ENCODE measurements at places on chromosomes 6 and 20.

DNA sequence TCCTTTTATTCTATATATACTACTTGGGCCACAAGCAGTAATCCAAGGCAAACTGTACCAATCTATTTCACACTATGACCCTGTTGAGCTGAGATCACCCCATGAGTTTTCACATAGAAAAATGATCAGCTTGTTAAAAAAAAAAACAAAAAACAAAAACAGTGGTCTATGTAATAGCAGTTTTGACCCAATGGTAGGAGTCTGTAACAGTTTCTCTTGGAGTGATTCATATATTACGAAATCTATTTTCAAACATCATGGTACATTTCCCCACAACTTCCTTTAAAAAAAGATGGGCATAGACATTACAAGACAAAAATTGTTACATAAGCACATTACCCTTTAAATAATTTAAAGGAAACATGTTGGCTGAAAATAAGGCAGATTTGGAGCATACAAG, 78.1 kb downstream of the PRSS35 start:
- DNase-seq: no peak

GRCh38 chr20:14470231-14470899, 133.0 kb upstream of the FLRT3 start:
- DNase-seq: no peak

DNA sequence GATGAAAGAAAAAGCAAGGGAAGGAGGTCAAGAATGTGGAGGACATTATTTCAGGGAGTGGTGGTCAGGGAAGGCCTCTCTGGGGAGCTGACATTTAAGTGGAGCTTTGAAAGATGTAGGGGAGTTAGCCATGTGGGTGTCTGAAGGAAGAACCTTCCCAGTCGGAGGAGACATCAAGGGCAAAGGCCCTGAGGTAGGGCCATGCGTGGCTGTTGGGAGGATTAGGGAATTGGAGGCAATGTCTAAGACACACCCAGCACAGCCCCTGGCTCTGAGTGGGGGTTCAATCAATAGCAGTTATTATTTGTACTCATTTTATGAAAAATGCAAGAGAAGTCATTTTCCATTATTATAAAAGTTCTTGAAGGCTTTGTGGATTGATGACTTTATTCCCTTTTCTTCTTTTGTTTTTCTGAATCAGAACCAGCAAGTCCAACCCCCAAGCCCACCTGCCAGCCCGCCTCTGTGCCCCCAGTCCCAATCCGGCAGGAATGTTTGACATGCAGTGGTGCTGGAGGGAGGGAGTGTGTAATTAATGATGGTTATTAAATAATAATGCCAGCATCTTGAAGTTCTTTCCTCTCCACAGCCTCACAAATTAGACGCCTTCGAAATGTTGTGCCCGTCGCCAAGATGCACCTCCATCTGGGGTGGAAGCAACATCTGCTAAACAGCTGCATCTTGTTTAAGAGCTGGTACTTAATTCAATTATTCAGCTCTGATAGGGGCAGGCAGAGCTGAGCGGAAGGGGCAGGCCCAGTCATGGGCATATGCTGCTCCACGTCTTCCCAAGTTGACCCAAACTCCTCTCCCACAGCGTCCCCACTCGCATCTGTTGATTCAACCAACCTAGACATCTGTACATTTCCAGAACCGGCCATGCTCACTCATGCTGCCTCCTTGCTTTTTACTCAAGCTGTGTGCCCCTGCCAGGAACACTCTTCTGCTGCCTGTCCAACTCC, 81.3 kb upstream of the SIRPA start:
- no peak for DNase-seq

DNA sequence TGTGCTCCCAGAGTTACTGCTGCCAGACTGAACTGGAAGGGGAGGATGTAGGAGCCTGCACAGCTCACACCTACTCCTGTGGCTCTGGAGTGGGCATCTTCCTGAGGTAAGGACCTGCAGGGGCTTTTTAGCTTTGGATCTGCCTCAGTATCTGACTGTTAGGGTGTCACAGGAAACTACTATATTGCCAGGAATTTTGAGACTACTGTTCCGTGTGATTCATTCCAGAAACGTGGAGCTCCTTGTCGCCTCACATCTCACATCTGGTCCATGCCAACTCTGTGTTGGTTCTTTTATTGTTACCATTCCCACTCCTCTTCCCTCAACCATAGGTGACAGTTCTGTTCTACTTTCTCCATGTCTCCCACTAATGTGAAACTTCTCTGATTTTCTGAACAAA, 34.1 kb downstream of the PRPH2 start:
- no peak for DNase-seq

DNA sequence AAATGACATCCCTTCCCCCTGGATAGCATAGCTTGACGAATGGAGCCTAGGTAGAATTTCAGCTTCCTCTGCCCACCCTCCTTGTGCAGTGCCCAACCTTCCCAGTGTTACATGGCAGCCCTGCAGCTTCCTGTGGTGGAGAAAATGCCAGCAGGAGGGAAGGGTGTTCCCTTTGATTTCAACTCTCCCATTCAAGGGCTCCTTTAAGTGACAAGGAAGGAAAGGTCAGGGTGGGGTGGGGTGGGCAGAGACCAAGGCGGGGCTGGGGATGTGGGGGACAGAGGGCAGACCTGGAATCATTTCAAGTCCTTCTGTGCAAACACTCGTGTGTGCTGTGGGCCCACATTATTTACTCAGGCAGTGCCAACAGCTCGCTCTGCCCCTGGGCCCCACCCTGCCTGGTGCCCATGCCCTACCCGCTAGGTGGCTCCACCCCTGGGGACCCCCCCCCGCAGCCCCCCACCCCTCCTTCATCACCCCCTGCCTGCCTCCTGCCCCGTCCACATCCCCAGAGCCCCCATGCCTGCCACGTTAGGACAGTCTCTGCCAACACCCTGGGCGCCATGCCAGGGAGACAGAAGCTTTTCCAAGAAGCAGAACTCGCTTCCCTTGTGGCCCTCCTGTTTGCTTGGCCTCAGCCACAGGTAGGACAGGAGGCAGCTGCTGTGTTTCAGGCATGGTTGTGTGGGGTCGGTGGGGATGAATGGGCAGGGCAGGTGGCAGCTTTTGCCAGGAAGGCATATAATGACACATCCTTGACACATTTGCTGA, 9.4 kb downstream of the SPDEF start:
- DNase-seq: no peak

GRCh38 chr20:13809373-13809772, 24.5 kb downstream of the NDUFAF5 start:
- DNase-seq: no peak

DNA sequence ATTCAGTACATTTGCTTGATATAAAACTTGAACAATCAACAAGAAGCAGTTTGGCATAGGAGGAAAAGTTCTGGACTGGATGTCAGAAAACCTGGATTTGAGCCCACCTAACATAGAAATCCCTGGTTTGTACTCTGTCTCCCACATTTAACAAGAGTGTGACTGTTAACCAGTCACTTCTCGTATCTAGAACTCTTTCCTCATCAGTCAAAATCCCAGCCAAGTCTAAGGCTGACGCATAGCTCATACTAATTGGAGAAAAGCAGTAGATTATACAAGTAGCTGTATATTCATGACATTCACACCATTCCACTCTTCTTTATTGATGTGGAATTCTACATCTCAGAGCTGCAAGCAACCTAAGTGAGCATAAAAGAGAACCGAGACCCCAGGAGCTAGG, 222.7 kb downstream of the PHACTR1 start:
- DNase-seq: no peak

DNA sequence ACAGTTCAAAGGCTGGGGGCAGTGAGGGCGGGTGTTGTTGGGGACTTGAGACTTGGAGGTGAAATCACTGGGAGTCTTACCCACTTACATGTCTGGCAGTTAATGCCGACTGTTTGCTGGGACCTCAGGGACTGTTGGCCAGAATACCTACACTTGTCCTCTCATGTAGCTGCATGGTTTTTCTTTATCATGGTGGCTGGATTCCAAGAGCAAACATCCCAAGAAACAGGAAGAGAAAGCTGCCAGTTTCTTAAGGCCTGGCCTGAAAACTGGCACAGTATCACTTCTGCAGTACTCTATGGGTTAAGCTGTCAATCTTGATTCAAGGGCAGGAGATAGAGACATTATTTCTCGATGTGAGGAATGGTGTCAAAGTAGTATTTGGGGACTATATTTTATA, 19.8 kb upstream of the C6orf62 start:
- no peak for DNase-seq

DNA sequence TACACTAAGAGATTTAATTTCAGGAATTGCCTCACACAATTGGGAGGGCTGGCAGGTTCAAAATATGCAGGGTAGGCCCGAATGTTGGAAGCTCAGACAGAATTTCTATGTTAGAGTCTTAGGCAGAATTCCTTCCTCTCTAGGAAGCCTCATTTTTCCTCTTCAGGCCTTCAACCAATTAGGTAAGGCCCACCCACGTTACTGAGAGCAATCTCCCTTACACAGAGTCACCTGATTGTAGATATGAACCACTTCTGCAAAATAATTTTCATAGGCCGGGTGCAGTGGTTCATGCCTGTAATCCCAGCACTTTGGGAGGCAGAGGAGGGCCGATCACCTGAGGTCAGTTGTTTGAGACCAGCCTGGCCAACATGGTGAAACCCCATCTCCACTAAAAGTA, 50.2 kb upstream of the HIVEP1 start:
- DNase-seq: no peak

DNA sequence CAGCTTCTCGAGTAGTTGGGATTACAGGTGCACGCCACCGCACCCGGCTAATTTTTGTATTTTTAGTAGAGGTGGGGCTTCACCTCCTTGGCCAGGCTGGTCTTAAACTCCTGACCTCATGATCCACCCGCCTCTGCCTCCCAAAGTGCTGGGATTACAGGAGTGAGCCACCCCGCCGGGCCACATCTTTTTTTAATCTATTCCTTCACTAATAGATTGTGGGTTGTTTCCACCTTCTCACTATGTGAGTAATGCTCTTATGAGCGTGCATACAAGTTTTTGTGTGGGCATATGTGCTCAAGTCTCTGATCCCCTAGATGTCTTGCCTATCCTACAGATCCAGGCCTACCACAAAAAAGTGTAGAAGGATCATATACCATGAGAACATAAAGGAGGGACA, 30.7 kb downstream of the CARMIL1 start:
- DNase-seq: no peak

DNA sequence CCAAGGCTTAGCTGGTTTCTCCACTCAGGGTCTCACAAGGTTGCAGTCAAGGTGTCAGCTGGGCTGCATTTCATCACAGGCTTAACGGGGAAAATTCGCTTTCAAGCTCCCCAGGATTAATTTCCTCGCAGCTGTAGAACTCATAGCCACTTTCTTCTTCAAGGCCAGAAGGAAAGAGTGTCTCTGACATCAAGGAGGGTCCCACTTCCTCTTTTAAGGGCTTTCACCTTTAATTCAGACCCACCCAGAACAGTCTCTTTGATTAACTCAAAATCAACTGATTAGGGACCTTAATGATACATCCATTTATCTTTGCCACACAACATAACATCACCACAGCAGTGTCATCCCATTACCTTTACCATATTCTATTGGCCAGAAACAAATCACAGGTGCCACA, 183.3 kb upstream of the ARID1B start:
- DNase-seq: no peak

DNA sequence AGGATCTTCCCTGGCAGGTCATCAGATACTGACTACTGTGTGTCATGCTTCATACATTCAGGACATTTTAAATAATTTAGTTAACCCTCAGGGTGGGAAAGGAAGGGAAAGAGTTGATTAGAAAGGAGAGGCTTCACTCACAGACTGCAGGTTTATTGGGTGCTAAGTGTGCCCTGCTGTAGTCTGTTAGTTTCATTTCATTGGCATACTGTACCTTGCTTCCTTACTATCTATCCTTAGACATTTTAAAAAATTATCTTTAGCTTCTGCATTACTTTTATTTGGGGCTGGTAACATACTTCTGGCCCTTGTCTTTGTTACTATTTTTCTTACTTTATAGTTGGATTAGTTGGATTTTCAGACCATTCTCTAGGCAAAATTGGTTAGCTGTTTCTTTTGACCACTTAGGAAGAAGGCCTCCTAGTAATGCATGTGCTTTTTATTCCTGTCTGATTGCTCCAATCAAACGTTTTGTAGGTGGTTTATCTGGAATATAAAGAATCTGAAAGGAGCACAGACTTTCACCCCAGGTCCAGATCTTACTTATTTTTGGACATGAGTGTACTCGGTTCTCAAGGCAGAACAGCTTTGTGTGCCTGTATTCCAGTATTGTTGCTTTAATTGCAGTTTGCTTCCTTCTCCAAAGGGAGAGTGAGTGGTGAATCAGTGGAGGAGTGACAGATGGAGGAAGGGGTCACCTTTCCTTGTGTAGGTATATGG, 82.7 kb upstream of the PRDM1 start:
- no peak for DNase-seq

GRCh38 chr20:57507477-57507876, 17.5 kb downstream of the CTCFL start:
- no peak for DNase-seq

DNA sequence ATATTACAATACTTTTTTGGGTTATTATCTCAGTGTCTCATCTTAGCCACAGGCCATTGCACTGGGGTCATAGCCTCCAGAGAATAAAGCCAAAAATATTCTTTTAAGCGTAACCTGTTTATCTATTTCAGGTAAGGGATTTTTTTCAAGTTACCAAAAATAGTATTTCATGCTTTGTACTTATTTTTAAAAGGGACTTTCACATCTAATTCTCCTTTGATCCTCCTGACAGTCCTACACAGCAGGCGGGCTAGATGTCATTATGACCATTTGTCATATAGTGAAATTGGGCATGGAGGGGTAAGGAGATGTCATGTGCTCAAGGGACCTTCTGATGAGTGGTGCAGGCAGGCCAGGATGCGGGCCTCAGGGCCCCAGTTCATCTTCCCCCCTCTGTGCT, 68.9 kb downstream of the TBC1D7 start:
- no peak for DNase-seq

GRCh38 chr6:21732731-21733130, 139.2 kb downstream of the SOX4 start:
- DNase-seq: no peak

- no peak for DNase-seq
Observed at GRCh38 chr6:168320634-168321033, 1.1 kb upstream of the DACT2 start.

DNA sequence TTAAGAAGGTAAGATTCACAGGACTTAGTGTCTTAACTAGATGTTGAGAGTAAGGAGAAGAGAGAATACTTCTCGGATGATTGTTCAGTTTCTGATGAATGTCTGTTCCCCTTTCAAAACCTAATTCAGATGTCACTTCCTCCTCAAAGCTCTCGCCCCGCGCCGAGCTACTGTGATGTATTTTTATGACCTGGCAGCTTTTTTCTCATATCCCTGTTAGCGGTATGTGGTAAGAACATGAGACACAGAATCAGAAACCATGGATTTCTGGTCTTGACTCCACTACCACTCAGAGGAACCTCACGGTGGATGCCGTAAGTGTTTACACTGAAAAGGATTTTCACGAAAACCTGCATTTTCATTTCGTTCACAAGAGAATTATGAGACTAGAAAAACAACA, 48.4 kb downstream of the CEP43 start:
- DNase-seq: peak; percentile 40

Data from stimulated activated CD4-positive, alpha-beta T cell treated with anti-CD3 and anti-CD28 coated beads, Interleukin-4, amount 100 ng/mL, for 48 hours (primary cell).